ENCODE measurements at places on chromosomes 6 and 20.

DNA sequence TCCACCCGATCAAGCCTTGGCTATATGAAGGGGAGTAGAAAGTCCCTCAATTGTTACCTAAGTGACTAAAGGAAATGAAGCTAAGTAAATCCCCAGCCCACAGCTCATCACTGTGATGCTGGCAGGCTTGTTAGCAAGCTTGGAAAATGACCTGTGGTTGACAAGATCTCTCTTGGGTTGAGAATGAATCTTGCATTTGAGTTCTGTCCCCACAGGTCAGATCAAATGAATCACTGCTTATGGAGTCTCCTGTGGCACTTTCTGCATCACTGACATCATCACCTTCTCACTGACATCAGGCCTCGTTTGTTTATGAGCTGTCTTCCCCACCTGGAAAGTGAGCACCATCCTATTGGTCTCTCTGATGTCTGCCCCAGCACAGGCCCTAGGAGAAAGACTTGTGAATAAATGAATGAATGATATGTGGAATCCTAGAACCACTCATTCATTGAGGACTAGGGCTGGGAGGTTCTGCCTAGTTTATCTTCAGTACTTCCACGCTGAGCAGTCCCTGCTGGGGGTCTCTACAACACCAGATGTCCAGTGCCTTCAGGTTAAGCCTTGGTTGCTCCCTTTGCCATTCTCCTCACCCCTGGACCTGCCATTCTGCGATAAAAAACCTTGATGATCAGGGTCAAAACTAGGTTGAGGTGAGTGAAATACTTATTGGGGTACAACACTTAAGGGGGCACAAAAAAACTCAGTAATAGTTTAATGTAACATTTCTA is 318.4 kb upstream of the MOCS1 start:
- DNase-seq: no peak

DNA sequence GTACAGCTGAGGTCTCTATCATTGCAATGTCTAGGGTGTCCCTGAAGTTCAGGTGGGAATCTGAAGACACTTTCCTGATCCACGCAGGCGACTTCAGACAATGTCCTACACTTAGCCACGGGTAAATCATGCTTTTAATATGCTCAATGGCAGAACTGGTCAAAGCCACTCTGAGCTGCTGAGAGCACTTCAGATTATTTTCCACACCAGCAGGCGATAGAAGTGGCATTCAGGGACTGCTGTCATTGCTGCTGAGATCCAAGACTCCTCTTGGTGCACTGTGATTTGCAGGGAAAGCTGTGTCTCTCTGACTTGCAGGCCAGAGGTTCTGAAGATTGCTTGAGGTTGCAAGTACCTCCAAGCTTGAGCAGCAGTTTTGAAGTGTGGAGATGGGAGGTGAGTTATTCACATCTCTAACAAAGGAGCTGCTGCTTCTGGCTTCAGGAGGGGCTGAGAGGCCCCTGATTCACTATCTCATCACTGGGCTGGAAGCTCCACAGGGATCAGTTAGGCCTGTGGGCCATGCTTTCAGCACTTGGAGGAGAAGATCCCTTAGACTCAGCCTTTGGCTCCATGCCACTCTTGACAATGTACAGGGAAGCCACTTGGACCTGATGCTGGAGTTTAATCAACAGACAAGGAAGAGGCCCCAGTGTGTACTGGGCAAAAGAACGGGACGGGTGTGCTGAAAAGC is 2.9 kb upstream of the SSTR4 start:
- no peak for DNase-seq

DNA sequence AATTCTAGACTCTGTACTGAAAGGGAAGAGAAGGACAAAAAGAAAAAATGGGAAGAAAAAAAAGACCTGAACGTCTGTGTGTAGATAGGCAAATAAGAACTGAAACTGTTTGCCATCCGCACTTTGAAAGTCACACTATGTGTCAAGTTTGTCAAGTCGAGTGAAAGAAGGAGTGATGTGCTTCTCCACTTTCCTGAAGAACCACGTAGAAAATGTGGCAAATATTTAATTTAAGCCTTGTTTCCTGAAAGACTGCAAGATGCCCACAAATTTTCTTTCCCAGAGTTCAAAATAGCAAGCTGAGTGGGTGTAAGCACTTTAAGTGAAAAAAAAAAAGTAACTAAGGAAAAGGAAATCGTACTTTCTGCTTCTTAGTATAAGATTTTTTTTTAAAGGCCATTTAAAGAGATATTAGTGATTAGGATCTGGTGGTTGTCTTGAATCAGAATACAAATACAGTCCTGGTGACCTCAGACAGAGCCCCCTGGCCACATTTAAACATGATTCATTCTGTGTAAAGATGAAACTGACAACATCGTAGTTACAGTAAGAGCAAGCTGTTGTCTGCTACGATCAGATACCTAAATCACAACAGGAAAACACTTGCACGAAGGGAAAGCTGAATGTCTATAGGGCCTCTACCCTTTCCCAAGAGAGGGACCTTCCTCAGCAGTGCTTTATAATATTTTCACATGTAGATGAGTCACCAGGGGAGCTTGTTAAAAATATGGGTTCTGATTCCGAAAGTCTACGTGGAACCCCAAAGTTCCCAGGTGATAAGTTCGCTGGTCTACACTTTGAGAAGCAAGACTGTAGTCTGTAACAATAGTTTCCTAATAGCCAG is 102.3 kb downstream of the HIVEP2 start:
- DNase-seq: no peak

DNA sequence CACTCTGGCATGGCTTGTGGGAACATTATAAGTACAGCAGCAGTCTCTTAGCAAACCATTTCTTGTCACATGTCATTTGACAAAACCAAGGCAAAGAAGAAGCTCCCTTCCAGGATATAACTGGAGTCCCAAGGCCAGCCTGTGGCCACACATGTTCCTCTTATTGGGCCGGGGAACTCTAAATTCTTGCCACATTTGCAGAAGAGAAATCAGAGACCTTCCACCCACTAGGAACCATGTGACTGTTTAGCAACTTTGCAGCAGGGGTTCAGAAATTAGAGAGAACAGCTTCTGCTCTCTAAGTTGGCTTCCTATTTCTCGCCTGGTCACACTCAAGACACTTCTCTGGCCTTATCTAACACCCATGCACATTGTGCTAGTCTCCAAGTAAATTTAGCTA is 20.4 kb upstream of the MEP1A start:
- DNase-seq: no peak

GRCh38 chr6:159973951-159974350 is 5.1 kb downstream of the IGF2R start:
- DNase-seq: peak; percentile 58

DNA sequence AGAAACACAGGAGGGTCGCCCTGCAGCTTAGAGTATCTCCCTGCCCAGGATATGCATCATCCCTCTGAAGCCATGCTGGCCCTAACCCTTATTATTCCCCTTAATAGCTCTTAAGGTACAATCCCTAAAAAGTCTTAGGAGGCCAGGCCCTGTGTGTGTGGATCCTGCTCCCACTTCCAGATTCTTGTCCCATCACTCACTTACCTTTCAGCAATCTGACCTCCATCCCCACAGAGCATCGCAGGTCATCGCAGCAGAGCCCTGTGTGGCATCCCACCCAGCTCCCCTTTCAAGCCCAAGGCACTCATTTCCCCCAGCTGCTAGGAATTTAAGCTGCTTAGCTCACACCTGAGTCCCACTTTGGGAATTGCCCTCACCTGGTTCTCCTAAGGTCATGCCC is 223.8 kb upstream of the SMLR1 start:
- DNase-seq: no peak

- no peak for DNase-seq
These were observed 131.5 kb downstream of the MACROD2 start for GRCh38 chr20:14126856-14127255.

DNA sequence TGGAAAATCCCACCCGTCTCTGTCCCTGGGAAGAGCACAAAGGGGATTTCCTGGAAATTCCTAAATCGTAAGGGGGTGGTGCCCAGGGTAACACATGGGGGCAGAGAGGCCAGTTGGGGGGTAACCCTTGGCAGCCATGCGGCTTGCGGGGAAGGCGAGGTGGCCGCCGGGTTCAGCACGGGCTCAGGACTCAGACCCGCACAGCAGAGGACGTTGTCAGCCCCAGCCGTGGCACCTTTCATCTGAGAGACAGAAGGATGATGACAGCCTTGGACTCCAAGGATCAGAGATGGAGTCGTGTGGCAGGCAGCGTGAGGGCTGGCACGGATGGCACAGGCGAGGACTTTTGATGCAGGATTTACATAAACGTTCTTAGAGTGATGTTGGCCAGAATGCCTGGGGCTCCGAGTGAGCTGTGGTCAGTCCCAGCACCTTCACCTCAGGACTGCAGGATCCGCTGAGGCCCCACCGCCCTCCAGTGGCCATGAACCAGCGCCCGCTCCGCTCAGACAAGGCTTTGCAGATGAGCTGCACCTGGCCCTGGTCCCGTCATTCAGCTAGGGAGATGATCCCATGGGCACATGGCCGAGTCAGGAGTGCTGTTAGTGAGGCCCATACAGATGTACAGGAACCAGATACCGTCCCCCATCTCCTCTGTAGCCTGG is 190.3 kb downstream of the TAF4 start:
- DNase-seq: no peak

All from DMS153 (cell line).